ENCODE measurements at places on chromosomes 13 and 19.

DNA sequence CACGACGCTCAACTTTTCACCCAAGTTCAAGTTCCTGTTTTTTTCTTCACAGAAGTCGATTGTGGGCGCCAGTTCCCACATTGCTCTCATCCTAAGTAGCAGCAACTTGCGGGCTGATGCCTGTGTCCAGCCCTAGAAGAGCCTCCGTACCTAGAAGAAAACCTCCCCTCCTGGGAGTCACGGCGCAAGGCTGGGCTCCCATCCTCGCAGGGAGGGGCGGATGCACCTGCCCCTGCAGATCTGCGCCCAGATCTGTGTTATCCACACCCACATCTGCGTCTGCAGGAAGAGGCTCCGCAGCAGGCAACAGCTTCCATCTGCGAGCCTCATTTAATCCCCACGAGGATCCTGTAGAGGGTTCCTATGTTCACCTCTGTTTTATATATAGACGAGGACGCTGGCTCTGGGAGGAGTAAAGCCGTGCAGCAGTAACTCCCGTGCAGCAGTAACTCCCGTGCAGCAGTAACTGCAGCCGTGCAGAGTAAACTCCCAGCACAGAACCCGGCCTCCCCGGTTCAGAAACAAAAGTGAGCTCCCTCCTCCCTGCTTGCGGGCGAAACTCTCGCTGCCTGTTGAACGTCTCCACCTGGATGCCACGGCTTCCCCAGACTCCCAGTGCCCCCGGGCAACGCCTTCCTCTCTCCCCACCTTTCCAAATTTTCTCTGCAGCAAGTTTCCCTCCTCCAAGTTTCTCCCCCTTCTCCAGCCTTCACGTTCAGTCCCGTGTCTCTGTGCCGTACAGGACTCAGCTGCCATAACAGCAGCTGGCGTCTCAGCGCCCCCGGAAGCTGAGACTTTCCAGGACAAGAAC lies 23.5 kb upstream of the LAIR1 start:
- peaks cover 4% of the 10 kb centered on the region for H3K36me3 ChIP-seq
- peaks cover 34% of the 10 kb centered on the region for H3K4me1 ChIP-seq
- H3K27ac ChIP-seq, result peak overlapping the region; percentile 75
- H3K4me3 ChIP-seq, result peak overlapping the region; percentile 88
- no peak for DNase-seq
- peaks cover 12% of the 10 kb centered on the region for H3K27me3 ChIP-seq

- H3K4me3 ChIP-seq, result no peak overlapping the region
- DNase-seq, result no peak
- no peaks in the 10 kb centered on the region for H3K4me1 ChIP-seq
Observed at GRCh38 chr13:58598241-58598640, 966.7 kb downstream of the PCDH17 start.

- peak overlapping the region; percentile 96 for H3K27ac ChIP-seq
- no peaks in the 10 kb centered on the region for H3K27me3 ChIP-seq
- H3K36me3 ChIP-seq, result peaks cover 71% of the 10 kb centered on the region
- no peak for DNase-seq
- H3K4me3 ChIP-seq, result no peak overlapping the region
Observed at GRCh38 chr19:41323430-41324125, 13.6 kb downstream of the CCDC97 start.

DNA sequence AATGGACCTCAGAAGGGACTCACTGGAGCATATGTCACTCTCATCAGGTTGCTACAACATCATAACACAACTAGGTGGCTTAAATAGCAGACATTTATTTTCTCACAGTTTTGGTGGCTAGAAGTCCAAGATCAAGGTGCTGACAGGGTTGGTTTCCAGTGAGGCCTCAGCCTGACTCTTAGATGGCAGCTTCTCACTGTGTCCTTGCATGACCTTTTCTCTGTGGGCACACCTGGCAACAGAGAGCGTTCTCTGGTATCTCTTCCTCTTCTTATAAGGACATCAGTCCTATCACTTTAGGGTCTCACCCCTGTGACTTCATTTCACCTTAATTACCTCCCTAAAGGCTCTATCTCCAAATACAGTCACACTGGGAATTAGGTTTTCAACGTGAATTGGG lies 74.5 kb downstream of the CYSLTR2 start:
- no peak for DNase-seq
- H3K4me1 ChIP-seq, result no peaks in the 10 kb centered on the region
- no peaks in the 10 kb centered on the region for H3K27me3 ChIP-seq
- H3K27ac ChIP-seq, result no peak overlapping the region
- peaks cover 3% of the 10 kb centered on the region for H3K36me3 ChIP-seq

DNA sequence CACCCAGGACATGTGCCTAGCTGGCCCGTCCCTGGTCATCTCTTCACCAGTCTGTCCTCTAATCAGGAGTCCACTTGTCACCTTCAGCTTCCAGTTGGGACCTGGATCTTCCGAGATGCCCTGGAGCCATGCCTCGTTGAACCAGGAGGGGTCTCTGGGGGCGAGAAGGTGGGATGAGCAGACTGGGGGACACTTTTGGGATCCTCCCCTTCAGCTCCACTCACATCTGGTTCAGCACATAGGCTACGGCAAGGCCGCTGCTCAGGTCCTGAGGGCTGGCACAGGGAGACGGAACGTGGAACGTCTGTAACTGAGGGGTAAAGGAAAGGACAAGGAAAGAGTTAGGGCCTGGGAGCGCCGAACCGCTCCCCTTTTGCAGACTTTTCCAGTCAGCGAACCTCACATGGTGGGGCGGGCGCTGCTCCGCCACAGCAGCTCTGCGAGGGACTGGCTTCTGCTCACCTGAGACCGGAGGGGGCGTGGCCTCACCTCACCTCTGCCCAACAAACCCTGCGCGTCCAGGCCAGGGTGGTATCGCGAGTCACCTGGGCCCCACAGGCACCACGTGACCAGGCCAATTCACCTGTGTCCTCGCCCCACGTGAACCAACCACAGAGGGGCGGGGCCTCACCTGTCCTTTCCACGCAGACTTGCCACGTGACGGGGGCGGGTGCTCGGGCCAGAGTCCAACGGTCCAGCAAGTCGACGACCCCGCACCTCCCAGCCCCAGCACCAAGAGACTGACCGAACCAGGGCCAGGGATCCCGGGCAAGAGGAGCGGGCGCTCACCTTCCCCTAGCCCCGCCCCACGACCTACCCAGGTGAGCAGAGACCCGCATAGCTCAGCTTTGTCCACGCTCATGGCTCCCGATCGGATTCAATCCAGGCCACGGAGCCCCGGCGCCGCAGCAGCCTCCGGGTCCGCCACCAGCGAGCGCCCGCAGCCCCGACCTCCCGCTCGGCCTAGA lies at the start of gene HOOK2:
Gene HOOK2, minus strand, starts transcription at position 965 of the 968 bp plus-strand sequence. Its CDS starts 103 bp downstream, at position 862.
- DNase-seq, result no peak
- no peaks in the 10 kb centered on the region for H3K27me3 ChIP-seq
- H3K4me1 ChIP-seq, result peaks cover 23% of the 10 kb centered on the region
- peaks cover 11% of the 10 kb centered on the region for H3K36me3 ChIP-seq

DNA sequence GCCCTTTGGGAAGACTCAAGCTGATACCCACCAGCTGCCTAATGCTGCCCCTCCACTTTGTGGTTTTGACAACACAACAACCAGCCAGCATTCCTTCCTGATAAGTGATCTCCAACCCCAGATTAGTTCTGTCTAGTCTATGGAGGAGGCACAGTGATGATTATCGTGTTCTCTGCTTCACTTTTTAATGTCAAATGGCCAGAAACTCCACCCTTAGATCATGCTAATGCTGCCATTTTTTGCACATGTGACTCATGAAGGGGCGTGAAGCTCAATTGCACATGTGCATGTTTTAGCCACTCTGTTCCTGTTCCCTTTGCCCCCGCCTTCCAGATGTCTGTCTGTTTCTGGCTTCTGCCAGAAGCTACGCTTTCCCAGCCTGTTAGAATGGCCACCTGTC lies 199.8 kb downstream of the COG6 start:
- H3K36me3 ChIP-seq, result no peaks in the 10 kb centered on the region
- no peak for DNase-seq
- H3K27me3 ChIP-seq, result peaks cover 62% of the 10 kb centered on the region
- no peak overlapping the region for H3K4me3 ChIP-seq
- H3K4me1 ChIP-seq, result no peaks in the 10 kb centered on the region

DNA sequence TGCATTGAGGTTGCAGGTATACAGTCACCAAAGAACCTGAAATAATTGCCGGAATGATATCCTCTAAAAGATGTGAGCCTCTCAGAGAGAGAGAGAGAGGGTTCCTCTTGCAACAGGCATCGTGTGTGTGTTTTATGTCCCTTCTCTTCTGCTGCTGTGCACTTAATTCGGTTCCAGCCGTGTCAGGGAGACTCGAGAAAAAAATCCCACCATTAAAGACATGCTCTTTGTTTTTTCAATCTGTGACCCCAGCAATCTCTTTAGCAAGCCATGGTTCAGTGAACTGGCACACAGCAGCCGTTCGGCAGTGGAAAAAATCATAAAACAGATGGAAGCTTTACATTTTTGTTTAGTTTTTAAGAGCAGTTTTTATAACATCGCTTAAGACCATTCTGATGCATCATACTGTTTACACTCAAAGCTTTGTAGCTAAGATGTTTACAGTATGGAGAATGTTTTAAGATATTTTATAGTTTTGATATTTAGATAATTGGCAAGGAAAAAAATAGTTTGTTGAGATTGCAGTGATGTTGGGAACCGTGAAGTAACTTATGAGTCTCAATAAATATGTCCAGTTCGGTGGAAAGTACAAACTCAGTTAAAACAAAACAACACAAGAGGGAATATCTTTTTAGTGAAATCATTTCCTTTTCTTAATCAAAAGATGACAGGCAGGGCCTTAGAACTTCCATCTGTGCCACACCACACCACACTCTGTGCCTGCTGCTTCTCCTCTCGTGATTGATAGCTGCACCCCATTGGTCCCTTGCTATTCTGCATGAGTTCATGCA lies 31.2 kb upstream of the ZNF536 start:
- H3K27ac ChIP-seq, result no peak overlapping the region
- H3K36me3 ChIP-seq, result no peaks in the 10 kb centered on the region
- no peak for DNase-seq
- H3K27me3 ChIP-seq, result no peaks in the 10 kb centered on the region

- DNase-seq, result peak; percentile 49
- peaks cover 8% of the 10 kb centered on the region for H3K4me1 ChIP-seq
- peaks cover 42% of the 10 kb centered on the region for H3K27me3 ChIP-seq
Observed at GRCh38 chr19:50922317-50922853, 11.2 kb upstream of the KLK4 start.

GRCh38 chr19:1675633-1676350 lies 23.4 kb upstream of the TCF3 start:
- H3K36me3 ChIP-seq, result peaks cover 3% of the 10 kb centered on the region
- no peak for DNase-seq
- no peaks in the 10 kb centered on the region for H3K4me1 ChIP-seq
- H3K27me3 ChIP-seq, result peaks cover 69% of the 10 kb centered on the region

DNA sequence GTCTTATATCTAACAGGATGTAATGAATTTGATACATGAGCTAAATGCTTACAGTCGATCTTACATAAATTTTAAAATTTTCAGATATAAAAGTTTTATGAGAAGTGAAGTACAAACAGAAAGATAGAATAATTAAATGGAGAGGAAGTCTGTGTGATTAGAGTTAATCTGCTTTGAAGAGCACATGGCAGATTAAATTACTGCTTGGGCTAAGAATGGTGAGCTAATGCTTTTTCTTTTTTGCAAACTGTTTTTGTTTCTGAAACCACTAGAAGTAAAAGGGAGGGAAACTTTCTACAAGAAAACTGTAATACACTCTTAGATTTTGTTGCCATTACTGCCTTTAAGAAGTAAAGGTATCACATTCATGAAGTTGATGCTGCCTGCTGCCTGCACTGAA lies 96.3 kb upstream of the SPRY2 start:
- no peak for DNase-seq
- H3K36me3 ChIP-seq, result no peaks in the 10 kb centered on the region
- H3K27me3 ChIP-seq, result no peaks in the 10 kb centered on the region
- H3K4me1 ChIP-seq, result no peaks in the 10 kb centered on the region

DNA sequence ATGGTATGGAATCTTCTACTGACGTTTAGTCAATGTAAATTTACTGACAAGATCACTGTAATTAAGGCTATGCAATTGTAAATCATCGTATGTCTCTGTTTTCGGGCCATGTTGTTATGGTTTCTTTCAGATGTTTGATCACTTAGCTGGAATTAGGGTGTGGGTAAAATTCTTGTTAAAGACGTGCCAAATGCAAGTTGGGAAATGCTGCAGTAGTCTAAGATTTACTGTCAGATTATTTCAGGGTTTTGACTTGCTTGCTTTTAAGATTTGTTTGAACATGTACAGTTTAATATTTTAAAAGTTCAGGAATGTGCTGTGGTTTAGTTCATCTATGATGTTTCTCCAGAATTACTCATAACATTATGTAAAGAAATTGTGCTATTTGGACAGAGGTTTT lies 10.8 kb downstream of the NDFIP2 start:
- no peak overlapping the region for H3K27ac ChIP-seq
- DNase-seq, result no peak
- H3K36me3 ChIP-seq, result no peaks in the 10 kb centered on the region
- no peaks in the 10 kb centered on the region for H3K27me3 ChIP-seq
- H3K4me1 ChIP-seq, result peaks cover 33% of the 10 kb centered on the region

DNA sequence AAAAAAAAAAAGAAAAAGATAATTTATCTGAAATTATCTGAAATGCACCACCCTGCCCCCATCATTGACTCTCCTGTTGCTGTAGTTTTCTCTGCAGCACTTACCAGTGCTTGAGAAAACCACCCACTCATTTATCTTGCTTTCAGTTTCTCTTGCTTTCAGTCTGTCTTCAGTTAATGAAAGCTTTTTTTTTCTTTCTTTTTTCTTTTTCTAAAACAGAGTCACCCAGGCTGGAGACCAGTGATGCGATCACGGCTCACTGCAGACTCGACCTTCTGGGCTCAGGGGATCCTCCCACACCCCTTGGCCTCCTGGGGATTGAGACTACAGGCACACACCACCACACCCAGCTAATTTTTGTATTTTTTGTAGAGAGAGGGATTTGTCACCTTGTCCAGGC lies 4.3 kb upstream of the ACP5 start:
- DNase-seq, result no peak
- H3K27ac ChIP-seq, result peak overlapping the region; percentile 61
- peaks cover 3% of the 10 kb centered on the region for H3K36me3 ChIP-seq

DNA sequence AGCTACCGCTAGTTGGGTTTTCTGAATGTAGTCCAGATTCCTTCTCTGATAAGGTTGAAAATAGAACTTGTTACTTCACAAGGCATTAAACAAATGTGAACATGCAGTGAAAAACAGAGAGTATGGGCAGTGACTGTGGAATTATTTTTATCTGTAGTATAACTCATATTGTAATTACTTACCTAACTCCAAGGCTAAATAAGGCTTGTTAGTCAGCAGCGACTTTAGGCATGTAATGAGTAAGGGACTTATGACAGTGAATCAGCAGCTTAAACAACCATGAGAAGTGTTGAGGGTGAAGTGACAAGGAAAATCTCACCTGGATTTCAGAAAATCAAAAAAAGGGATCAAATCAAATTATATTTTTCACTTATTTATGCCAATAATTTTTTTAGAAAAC lies 1719.5 kb upstream of the MIR17HG start:
- no peaks in the 10 kb centered on the region for H3K27me3 ChIP-seq
- no peak overlapping the region for H3K4me3 ChIP-seq
- H3K4me1 ChIP-seq, result no peaks in the 10 kb centered on the region
- H3K36me3 ChIP-seq, result peaks cover 1% of the 10 kb centered on the region
- DNase-seq, result no peak

DNA sequence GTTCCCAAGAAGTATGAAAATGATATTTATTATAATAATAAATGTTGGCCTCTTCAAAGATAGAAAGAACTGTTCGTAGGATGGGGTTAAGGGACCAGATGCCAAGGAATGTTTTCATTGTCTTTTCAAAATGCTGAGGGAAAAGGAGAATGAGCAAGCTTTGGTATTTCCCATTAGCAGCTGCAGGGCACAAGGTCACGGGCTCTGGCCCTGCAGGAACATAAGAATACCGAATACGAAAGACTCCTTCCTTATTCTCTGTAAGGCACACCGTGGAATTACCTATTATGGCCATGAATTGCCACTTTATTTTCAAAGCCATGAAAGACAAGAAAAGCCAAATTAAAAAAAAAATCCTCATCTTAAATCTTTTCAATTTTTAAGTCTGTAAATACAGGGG lies 49.6 kb upstream of the OLFM4 start:
- no peak overlapping the region for H3K27ac ChIP-seq
- no peak overlapping the region for H3K4me3 ChIP-seq
- H3K36me3 ChIP-seq, result no peaks in the 10 kb centered on the region

All from central memory CD8-positive, alpha-beta T cell (primary cell).